ENCODE measurements at places on chromosomes 3 and 15. TPM values are rescaled to one million over a fixed set of nuclear protein-coding genes. Genes with fewer than 3 reads are reported as not detected.

DNA sequence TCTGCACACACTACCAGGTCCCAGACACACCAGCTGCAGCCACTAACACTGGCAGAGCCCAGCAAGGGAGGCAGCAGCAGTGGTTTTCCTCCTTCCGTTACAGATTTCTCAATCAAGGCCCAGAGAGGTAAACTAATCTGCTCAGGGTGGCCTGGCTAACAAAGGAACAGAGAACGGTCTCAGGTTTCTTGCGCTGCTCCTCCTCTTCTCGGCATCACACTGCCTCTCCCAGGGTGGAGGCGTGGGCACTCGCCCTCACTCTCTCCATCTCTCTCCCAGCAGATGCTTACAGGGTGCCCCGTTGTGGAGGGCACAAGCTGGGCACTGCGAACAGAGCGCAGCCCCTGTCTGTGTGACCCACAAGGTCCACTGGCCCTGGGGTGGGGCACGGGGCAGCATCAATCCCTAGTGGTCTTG is 228.7 kb downstream of the VPS13C start:
- no peak for DNase-seq

Gene GOLGA8S
- total RNA-seq: not detected

Gene CLDN1
- total RNA-seq: 0.44 TPM

Gene TPRG1
- under 0.01 TPM for total RNA-seq

- DNase-seq: no peak
Measured at GRCh38 chr15:77564938-77565337, 67.8 kb downstream of the LINGO1 start.

GRCh38 chr3:141915766-141916165 is 39.3 kb downstream of the ATP1B3 start:
- no peak for DNase-seq

DNA sequence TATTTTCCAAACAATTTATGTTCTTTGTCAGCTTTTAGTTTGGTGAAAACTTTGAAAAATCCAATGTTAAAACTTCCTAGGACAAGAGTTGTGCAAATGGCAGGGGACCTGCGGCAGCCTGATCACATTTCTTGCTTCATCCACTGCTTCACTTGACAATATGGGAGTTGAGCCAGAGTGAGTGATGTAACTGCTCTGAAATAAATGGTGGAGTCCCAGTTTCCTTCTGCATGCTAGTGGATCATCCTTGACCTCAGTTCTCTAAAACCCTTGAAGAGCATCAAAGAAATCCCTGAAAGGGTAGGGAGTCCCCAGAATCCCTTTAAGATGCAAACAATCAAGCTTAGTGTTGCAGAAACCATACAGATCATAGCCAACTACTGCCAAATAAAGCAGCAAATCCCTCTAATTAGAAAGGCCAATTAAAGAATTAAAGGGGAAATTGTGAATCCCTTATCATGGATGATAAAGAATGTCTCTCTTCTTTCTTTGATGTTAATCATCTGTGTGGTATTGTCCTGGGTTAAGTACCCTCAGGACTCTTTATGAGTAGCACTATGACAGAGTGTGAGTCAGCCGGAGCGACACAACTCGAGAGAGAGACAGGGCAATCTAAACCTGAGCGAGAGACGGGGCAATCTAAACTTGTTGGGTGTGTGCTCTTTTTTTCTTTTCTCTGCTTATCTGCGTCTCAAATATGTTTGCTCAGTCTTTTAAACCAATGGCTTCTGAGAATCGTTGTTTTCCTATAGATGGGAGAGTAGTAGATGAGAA is 41.8 kb upstream of the GAP43 start:
- DNase-seq: no peak

Gene LRRIQ4
- total RNA-seq: not detected

DNA sequence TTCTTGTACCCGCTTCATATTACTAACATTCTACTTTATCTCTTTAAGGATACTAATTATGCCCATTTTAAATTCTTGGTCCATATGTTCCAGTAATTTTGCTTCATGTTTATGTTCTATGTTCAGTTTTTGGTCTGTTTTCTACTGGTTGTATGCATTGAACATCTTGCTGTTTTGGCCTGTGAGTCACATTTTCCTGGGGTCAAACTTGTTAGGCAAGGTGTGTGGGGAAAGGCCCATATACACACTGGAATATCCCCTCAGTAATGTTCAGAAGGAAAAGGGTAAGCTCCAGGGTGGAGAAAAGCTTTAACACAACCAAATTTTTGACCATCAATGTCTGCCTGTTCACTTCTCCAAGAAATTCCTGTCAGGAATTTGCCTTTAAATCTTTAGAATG is 337.7 kb downstream of the SLC9A9 start:
- no peak for DNase-seq

Gene GOLGA6B
- total RNA-seq: not detected

- no peak for DNase-seq
Measured at GRCh38 chr15:80730926-80731325, 35.8 kb downstream of the ABHD17C start.

Gene CAND2
- total RNA-seq: 1.5 TPM

GRCh38 chr3:127773752-127774395 is 48.4 kb downstream of the MGLL start:
- no peak for DNase-seq

- no peak for DNase-seq
Measured at GRCh38 chr15:68149059-68149458, 56.1 kb downstream of the CALML4 start.

- peak; percentile 7 for DNase-seq
Measured at GRCh38 chr3:192303235-192303634, 424.1 kb downstream of the FGF12 start.

Gene DNAJB11
- total RNA-seq: 36.8 TPM

Gene THRB
- total RNA-seq: under 0.01 TPM

DNA sequence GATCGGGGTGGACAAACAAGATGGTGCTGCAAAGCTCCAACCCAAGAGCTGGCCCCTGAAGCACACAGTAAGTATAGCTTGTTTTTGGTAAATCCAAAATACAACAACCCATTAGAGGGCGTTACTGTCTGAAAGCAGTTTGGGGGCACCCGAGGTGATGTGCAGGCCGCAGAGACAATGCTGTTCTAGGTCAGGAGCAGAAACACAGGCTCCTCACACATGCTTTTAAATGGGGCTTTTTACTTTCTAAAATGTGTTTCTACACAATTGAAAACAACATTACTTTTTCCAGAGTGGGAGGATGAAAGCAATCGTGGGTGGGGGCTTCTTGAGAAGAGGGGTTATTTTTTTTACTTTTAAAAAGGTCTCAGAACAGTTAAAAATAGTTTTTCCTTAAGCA is 1029.3 kb upstream of the CFAP20DC start:
- no peak for DNase-seq

GRCh38 chr3:48830715-48831114 is 17.0 kb downstream of the PRKAR2A start:
- no peak for DNase-seq

- no peak for DNase-seq
Measured at GRCh38 chr3:52090933-52091468, 34.6 kb upstream of the DUSP7 start.

DNA sequence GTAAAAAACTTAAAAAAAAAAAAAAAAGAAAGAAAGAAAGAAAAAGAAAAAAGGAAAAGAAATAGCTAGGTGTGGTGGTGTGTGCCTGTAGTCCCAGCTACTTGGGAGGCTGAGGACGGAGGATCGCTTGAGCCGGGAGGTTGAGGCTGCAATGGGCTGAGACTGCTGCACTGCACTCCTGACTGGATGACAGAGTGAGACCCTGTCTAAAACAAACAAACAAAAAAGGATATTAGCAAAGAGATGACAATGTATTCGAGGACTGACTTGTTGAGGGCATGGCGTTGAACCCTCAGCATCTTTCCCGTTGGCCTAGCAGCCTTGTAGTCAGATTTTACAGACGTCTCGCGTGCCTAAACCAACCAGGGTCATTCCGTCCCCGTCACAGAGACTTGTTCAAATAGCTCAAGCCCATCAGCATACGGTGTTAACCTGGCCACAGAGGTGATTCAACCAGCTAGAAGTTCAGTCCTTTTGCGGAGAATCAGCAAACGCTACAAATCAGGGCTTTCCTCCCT is 528 bp upstream of the NIT2 start:
- DNase-seq: no peak

Gene DAG1
- 26.2 TPM for total RNA-seq

GRCh38 chr3:133803469-133803868 is 2.1 kb upstream of the SRPRB start:
- DNase-seq: no peak

Gene ADCY5
- under 0.01 TPM for total RNA-seq

GRCh38 chr15:96514607-96515285 is 184.2 kb downstream of the NR2F2 start:
- no peak for DNase-seq

GRCh38 chr3:164174059-164174458 is 904.2 kb downstream of the SI start:
- DNase-seq: no peak

- DNase-seq: no peak
Measured at GRCh38 chr15:29622637-29623036, 199.6 kb downstream of the TJP1 start.

- no peak for DNase-seq
Measured at GRCh38 chr3:66411961-66412887, 88.6 kb downstream of the LRIG1 start.

Gene TPM1
- 217 TPM for total RNA-seq

- peak; percentile 70 for DNase-seq
Measured at GRCh38 chr3:52834871-52835501, at the start of gene MUSTN1. Gene MUSTN1 (minus strand): TSS chr3:52835019. CDS start chr3:52834948, 71 bp downstream.

DNA sequence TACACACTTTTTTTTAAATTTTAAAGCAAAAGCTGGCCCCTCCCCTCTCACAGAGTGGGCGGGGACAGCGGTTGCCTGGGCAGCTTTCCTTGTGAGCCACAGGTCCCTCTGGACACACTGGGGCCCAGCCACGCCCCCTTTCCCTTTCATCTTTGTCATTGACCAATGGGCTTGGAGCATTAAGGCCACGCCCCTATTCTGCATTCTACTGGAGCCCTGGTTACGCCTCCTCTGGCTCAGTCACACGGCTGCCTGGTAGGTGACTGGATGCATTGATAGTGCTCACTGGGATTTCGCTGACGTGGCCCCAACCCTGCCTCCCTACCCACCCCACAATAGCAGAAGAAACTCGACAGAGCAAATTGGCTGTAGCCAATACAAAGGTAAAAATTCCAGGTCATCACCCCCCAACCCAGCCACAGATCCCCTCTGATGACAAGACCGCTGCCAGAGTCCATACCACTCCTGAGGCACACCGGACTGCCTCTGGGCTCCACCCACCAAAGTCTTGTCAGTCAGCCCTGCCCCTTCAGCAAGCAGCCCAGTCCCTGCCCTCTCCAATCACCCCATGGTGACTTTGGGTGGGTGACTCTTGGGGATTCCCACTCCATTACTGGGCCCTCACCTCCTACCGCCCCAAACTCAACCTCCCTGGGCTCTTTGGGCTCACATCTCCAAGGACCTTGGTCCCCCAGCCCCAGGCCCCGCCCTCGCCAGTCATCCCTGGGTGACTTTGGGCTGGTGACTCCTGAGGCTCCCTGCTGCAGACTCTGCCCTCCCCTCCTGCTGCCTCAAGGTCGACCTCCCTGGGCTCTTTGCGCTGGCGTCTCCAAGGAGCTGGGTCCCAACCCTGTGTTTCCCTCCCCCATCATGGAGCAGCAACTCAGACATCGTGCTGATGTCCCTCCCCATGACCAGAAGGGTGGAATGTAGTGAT is 112.2 kb upstream of the FAN1 start:
- no peak for DNase-seq

- DNase-seq: peak; percentile 28
Measured at GRCh38 chr15:68794863-68795262, 25.8 kb downstream of the ANP32A start.

DNA sequence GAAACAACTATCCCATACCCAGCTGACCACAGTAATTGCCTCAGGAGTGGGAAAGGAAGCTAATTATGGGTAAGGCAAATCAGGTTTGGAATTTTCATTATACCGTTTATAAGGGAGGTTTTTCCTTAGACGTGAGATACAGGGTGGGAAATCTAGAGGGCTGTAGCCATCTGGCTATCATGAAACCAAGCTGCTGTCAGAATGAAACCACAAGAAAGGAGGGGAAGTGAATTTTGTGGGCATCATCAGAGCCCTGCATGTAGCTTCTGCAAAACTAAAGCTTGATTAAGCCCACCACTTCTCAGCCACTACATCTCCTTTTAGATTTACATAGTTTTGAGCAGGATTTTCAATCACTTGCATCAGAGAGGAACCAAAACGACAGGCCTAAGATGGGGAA is 893.5 kb downstream of the TUSC7 start:
- DNase-seq: no peak

DNA sequence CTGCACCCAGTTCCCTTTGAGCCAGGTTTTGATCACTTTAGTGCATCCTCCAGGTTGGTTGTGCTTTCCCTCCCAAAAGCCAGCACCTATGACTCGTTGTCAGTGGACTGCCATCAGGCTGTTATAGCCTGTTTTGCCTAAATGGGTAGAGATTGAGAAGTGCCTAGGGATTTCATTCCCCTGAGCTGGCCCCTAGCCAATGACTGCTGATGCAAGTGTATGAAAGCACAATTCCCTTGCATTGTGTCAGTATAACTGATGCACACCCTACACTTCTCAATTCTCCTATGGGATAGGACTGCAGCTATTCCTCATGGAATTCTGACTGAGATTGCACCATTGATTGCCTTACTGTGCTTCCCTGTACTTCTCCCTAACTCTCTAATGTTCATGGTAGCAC is 102.1 kb upstream of the ARPP21 start:
- DNase-seq: no peak

- DNase-seq: no peak
Measured at GRCh38 chr3:128168836-128169235, 15.6 kb downstream of the EEFSEC start.

GRCh38 chr3:184481984-184482671 is 79.5 kb upstream of the EPHB3 start:
- no peak for DNase-seq

GRCh38 chr3:4823986-4824925 is 155.0 kb upstream of the BHLHE40 start:
- DNase-seq: no peak

DNA sequence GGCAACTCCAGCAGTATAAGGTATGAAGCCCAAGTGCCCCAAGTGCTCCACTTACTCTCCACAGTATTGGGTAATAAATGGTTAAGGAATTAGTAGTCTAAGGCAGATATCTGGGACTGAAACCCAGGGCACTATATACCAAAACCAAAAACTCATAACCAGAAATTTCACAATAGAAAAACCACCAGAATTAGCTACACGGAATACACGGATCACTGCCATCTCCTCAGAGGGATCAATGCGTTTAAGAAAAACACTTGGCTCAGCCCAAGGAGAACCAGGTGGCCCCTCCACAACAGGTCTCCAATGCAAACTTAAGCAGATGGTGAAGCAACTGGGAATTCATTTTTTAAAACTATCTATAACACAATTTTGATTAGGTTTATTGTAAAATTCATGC is 83.6 kb downstream of the FAIM start:
- DNase-seq: no peak

All from lung microvascular endothelial cell (primary cell).